ENCODE measurements at places on chromosomes 16 and 17.
A peak's percentile ranks its signal among the peaks of the same experiment; 100 is the strongest.

- DNase-seq, result no peak
Observed at GRCh38 chr16:54430491-54431030, 144.0 kb upstream of the IRX3 start.

DNA sequence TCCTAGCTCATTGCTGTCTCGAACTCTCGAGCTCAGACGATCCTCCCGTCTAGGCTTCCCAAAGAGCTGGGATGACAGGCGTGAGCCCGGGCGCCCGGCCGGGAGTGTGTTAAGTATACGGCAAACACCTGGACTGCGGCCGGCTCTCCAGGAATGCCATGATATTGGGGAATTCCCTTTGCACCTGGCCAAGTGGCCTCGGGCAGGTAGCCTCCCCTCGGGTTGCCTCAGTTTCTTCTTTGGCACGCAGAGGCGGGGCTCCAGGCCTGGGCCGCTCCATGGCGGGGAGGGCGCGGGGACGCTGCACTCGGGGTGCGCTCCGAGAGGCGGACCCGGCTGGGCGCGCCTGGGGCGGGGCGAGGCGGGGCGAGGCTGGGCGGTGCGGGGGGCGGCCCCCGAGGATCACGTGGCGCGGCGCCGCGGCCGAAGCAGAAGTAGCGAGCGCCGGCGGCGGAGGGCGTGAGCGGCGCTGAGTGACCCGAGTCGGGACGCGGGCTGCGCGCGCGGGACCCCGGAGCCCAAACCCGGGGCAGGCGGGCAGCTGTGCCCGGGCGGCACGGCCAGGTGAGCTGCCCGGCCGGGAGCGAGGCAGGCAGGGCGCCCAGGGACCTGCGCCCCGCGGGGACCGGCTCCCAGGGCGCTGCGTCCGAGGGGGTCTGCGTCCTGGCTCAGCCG lies at the start of gene PLCG2:
Gene PLCG2, plus strand, starts transcription at position 431 of the 675 bp plus-strand sequence. CDS start 6,699 bp downstream, outside the sequence.
- peak; percentile 54 for DNase-seq

- no peak for DNase-seq
Observed at GRCh38 chr16:72989579-72990551, 58.1 kb downstream of the ZFHX3 start.

GRCh38 chr17:67050471-67051154 lies 6.3 kb downstream of the CACNG1 start:
- DNase-seq, result no peak

DNA sequence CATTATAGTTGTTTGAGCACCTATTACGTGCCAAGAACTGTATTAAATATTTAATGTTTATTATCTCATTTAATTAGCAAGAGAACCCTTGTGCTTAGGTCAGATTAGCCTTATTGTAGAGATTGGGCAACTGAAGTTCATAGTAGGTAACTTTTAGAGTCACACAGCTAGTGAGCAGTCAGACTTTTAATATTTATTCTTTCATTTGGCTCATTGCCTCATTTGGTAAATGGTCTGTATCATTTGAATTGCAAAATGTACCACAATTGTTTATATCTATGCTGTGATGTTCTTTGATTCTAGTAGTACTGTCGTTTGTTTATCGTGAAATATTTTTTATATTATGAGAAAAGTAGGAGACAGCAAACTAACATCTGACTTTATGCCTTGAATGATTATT lies 7.6 kb downstream of the CLTC start:
- no peak for DNase-seq

GRCh38 chr17:8029121-8029520 lies 9.7 kb upstream of the ALOX15B start:
- DNase-seq, result no peak

GRCh38 chr16:78372277-78372676 lies 272.8 kb downstream of the WWOX start:
- DNase-seq, result no peak

- no peak for DNase-seq
Observed at GRCh38 chr17:2983255-2983654, 80.2 kb downstream of the OR1D5 start.

GRCh38 chr16:75236232-75236631 lies 15.2 kb downstream of the BCAR1 start:
- DNase-seq, result no peak
